Calu3 (cell line): ENCODE measurements at places on chromosomes 2 and 18. TPM values are rescaled to one million over a fixed set of nuclear protein-coding genes. Genes with fewer than 3 reads are reported as not detected.
A peak's percentile ranks its signal among the peaks of the same experiment; 100 is the strongest.

The CCDC178 gene
- not detected in 2 replicates for total RNA-seq

The CXCR4 gene
- 12.4 and 16.7 TPM in 2 replicates for total RNA-seq

The PDE11A gene
- 1.4 and 2.1 TPM in 2 replicates for total RNA-seq

The FBXO48 gene
- 2.4 and 2.5 TPM in 2 replicates for total RNA-seq

The IL1B gene
- 4.1 and 15.5 TPM in 2 replicates for total RNA-seq

The TMEFF2 gene
- 0.64 TPM in 1 of 2 replicates, not detected in the other for total RNA-seq

The C2orf81 gene
- 4.0 and 5.7 TPM in 2 replicates for total RNA-seq

The TRIM54 gene
- total RNA-seq: 0.99 and 2.3 TPM in 2 replicates

The NAT8 gene
- total RNA-seq: not detected in 2 replicates

The CD8B gene
- total RNA-seq: not detected in 2 replicates

- H3K36me3 ChIP-seq: peaks cover 6% of the 10 kb centered on the region
- H3K27ac ChIP-seq: peak overlapping the region; percentile 63
- DNase-seq: peak; percentile 64
- H3K4me1 ChIP-seq: peaks cover 45% of the 10 kb centered on the region
These were observed 2008.4 kb upstream of the PIK3C3 start for GRCh38 chr18:39946623-39947061.

DNA sequence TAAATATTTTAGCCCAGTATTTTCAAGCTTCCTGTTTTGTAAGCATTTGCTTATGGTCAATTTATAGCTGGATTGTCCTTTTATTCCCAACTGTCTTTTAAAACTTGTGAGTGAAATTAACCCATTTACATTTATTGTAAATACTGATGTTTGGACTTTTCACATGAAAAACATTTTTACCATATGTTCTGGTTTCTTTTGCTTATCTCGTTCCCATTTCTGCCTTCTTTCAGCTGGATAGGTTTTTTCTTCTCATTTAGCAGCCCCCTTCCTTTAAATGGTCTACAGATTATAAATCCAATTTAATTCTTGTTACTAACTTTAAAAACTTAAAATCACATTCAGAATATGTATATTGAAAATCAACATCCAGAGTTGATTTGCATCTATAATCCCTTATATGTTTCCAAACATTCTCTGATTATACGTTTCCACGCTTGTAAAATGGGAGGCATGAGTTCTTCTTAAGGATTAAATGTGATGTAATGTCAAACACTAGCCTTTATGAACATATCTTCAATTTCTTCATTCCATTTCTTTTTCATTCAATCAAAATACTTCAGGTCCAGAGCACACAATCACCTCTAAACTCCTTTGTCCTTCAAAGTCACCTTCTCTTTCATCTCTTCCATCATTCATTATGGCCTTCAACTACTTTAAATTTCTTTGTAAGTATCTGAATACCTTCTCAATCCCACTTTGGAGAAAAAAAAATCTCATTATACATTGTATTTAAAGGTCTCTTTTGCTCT, 1.1 kb upstream of the KDM3A start:
- no peak for DNase-seq
- H3K4me1 ChIP-seq: peaks cover 26% of the 10 kb centered on the region
- no peaks in the 10 kb centered on the region for H3K27me3 ChIP-seq

GRCh38 chr18:35938562-35938961, 33.9 kb upstream of the RMP24 start:
- H3K4me3 ChIP-seq: no peak overlapping the region
- peaks cover 32% of the 10 kb centered on the region for H3K4me1 ChIP-seq
- no peak for DNase-seq

DNA sequence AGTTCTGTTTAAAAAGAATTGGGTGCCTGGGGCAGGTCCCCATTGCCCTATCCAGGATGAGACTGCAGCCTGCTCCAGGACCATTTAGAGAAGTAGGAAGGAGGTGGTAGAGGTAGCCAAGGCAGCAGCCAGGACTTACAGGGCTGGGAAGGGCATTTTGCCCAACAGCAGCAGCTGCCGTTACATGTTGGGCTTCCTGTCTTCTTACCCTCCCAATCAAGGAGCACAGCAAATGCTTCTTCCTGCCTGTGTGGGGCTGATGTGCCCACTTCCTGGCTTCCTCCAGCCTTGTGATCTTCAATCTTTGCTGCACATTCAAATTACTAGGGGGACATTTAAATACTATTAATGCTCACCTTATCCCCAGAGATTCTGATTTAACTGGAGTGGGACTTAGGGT, 112.0 kb downstream of the QPCT start:
- no peak for DNase-seq
- no peak overlapping the region for H3K4me3 ChIP-seq
- H3K4me1 ChIP-seq: no peaks in the 10 kb centered on the region
- H3K36me3 ChIP-seq: no peaks in the 10 kb centered on the region
- no peak overlapping the region for H3K27ac ChIP-seq

DNA sequence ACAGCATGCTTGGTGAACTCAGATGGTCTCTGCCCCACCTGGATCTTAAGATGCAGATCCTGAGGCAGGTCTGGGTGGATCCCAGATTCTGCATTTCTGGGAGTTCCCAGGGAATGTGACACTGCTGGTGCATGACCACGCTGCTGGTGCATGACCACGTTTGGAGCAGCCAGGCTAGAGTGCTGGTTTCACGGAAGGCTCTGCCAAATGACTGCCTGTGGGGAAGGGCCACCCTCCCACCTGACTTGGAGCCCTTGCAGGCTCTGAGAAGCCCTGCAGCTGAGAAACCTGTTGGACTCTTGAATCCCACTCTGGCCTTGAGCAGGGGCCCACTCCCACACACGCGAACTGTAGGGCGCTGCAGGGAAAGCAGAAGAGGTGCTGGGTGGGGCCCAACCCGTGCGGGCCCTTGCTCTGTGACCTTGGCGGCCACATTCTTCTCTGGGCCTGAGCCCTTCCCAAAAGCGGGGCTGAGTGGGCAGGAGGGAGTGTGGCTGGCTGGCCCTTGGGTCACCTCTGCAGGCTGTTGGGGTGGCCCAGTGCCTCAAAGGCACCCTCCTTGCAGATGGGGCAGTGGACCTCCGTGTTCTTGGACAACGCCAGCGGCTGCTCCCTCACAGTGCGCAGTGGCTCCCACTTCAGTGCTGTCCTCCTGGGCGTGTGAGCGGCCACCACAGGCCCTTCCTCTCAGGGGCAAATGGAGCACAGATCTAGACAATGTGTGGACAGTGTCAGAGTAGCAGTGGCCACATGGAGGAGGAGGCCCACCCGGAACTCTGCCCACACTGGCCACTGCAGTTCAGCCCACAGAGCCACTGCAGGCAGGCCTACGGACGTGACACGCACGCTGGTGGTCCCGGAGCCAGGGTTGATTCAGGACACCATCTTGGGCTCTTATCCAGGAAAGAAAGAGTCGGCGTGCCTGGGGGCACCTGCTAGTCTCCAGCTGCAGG, 7.9 kb downstream of the ERFE start:
- DNase-seq: no peak
- peaks cover 14% of the 10 kb centered on the region for H3K27me3 ChIP-seq
- H3K4me1 ChIP-seq: peaks cover 23% of the 10 kb centered on the region
- H3K4me3 ChIP-seq: no peak overlapping the region
- peaks cover 35% of the 10 kb centered on the region for H3K36me3 ChIP-seq
- H3K27ac ChIP-seq: no peak overlapping the region

DNA sequence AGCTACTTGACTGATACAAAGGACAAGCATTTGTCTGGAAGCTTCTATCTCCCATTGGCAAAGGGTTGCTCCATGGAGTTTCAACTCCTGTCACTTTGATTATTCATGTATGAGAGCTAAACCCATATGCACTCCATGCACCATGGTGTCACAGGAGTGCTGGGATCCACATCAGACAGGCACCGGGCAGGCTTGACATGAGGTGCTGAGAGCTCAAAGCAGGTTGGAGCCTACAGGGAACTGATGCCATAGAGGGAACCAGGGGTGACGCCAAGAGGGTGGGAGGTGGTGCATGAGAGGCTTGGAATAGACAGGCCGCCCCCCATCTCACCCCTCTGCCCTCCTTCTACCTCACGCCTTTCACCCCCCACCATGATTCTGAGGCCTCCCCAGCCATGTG, 199.8 kb upstream of the CCDC68 start:
- no peak for DNase-seq
- no peaks in the 10 kb centered on the region for H3K4me1 ChIP-seq
- no peaks in the 10 kb centered on the region for H3K27me3 ChIP-seq
- H3K36me3 ChIP-seq: no peaks in the 10 kb centered on the region
- H3K4me3 ChIP-seq: no peak overlapping the region

GRCh38 chr2:53568469-53568868, 199.1 kb upstream of the CHAC2 start:
- no peaks in the 10 kb centered on the region for H3K4me1 ChIP-seq
- H3K27ac ChIP-seq: no peak overlapping the region
- DNase-seq: no peak

DNA sequence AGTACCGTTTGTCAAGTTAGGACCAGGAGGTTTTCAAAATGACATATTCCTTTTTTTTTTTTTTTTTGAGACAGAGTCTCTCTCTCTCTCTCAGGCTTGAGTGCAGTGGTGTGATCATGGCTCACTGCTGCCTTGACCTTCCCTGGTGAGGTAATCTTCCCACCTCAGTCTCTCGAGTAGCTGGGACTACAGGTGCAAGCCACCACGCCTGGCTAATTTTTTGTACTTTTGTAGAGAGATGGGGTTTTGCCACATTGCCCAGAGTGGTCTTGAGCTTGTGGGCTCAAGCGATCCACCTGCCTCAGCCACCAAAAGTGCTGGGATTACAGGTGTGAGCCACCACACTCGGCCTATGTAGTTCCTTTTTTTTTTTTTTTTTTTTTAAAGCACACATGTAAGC, 127.9 kb upstream of the SEC11C start:
- peaks cover 18% of the 10 kb centered on the region for H3K4me1 ChIP-seq
- H3K36me3 ChIP-seq: no peaks in the 10 kb centered on the region
- DNase-seq: no peak
- H3K4me3 ChIP-seq: no peak overlapping the region
- H3K27ac ChIP-seq: no peak overlapping the region
- no peaks in the 10 kb centered on the region for H3K27me3 ChIP-seq

DNA sequence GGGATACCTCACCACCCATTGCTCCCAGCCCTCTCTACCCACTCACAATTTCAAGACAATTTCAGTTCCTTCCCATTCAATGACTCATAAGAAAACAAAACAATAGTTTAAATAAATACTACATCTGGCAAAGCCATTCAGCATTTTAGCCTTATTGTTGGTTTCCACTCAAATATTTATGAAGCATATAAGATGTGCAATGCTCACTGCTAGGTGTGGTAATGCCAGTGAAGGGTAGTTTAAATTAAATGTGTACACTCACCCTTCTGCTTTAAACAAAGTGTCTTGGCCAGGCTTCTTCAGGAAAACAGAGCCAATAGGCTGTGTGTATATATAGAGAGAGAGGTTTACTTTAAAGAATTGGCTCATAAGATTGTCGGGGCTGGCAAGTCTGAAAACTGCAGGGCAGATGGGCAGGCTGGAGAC, 37.0 kb downstream of the INO80C start:
- H3K27ac ChIP-seq: no peak overlapping the region
- no peak overlapping the region for H3K4me3 ChIP-seq
- no peak for DNase-seq
- H3K4me1 ChIP-seq: peaks cover 68% of the 10 kb centered on the region

- no peak for DNase-seq
- H3K27me3 ChIP-seq: no peaks in the 10 kb centered on the region
- no peaks in the 10 kb centered on the region for H3K36me3 ChIP-seq
- H3K27ac ChIP-seq: no peak overlapping the region
These were observed 971.8 kb upstream of the ACVR2A start for GRCh38 chr2:146873056-146873455.

DNA sequence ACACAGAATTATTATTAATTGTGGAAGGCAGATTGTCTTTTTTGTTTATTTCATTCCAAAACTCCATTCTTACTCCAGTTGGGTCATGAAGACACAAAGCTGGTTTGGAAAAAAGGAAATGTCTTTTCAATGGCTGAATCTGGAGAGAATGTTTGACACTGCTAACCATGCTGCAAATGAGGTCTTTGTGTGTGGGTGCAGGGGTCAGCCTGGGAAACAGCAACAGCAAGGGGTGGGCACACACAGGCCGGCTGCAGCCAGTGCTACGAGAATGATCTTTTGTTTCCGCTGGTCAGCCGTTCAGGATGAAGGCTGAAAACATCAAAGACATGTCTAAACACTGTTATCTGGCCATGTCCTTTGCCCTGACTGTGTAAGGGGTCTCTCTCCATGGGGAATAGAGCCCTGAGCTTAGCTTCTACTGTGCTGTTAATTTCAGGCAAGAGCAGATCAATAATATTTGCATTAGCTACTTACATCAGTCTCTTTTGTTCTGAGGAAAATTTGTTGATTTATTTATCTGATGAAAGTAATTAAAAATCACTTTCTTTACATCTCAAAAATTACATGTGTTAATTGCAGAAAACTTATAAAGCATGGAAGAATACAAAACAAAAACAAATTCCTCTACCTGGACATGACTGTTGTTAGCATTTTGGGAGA, 33.3 kb upstream of the E2F6 start:
- H3K4me1 ChIP-seq: peaks cover 9% of the 10 kb centered on the region
- no peak overlapping the region for H3K27ac ChIP-seq
- no peak for DNase-seq
- H3K27me3 ChIP-seq: peaks cover 4% of the 10 kb centered on the region
- no peaks in the 10 kb centered on the region for H3K36me3 ChIP-seq
- H3K4me3 ChIP-seq: no peak overlapping the region

GRCh38 chr2:204340511-204340910, 204.8 kb upstream of the PARD3B start:
- H3K27me3 ChIP-seq: no peaks in the 10 kb centered on the region
- no peak overlapping the region for H3K27ac ChIP-seq
- no peak overlapping the region for H3K4me3 ChIP-seq

- peak; percentile 83 for DNase-seq
- H3K4me1 ChIP-seq: peaks cover 22% of the 10 kb centered on the region
- no peak within 1 kb of the TSS for H3K27ac ChIP-seq
These were observed at the start of gene MERTK for GRCh38 chr2:111897924-111898702. MERTK (plus strand) TSS chr2:111898607; CDS start chr2:111898736, 129 bp downstream.

DNA sequence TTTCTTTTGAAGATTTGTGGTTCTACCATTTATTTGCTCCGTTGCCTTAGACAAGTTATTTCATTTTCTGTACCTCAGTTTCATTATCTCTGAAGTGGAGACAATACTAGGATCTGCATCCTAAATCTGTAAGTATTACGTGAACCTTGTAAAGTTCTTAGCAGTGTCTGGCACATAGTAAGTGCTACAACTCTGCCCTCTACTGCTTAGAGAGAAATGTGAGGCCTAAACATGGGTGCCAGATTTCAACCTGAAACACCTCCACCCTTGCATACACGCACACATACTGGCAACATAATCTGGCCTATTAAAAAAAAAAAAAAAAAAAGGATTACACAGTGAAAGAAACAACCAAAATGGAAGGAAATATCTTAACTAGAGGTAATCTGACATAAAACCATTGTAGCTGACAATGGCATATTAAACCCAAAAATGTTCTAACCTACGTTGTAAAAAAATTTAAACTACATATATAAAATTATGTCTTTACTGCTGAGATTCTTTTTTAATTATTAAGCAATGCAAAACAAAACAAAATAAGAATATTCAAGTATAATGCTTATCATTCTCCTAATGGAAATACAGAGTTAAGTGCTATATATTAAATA, 132.6 kb downstream of the MAP2 start:
- H3K4me1 ChIP-seq: no peaks in the 10 kb centered on the region
- H3K27ac ChIP-seq: no peak overlapping the region
- H3K27me3 ChIP-seq: no peaks in the 10 kb centered on the region
